ENCODE measurements at places on chromosomes 6 and 20.

- DNase-seq = no peak
These were observed 8.9 kb downstream of the EHMT2 start for GRCh38 chr6:31888276-31889258.

DNA sequence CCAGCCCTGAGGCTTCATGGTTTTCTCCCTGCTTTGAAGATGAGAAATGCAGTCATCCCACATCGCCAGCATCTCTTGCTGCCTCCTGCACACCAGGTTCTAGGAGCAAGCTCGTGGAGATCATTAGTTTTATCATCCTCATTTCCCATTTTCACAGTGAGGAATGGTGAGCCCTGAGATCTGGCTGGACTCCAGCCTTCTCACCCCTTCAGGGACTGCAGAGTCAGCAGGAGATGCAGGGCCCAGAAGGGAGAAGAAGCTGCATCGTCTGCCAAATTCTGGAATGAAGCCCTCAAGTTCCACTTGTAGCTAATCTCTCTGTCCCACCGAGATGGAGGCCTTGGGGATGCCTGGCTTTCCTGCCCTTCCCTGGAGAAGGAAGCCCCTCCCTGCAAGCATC, 216.8 kb downstream of the TAF4 start:
- no peak for DNase-seq

DNA sequence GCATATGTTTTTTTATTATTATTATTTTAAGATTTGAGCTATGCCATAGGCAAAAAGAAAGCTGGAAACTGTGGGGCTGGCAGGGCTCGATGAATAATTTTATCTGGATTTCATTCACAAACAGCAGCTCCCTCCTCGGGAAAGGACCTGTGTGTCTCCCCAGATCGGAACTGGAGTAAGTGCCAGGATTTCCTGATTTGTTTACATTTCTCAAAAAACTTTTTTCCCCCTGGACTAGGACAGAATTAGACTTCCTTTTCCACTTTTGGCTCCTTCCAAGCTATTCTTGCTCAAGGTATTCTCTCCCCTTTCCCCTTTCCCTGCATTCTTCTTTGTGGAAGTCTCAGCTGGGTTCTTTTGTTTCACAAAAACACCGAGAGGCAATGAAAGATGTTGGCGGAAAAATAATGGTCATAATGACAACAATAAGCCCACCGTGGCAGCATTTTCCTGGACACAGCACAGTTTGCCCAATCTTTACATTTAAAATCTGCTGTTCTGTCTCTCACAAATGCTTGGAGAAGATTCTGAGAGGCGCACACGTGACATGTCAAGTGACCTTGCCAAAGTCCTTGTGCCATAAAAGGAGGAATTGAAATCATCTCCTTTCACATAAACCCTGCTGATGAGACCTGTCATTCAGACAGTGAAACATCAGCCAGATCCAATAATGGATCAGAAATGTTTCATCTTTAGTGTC, 85.8 kb upstream of the PREP start:
- peak; percentile 35 for DNase-seq

DNA sequence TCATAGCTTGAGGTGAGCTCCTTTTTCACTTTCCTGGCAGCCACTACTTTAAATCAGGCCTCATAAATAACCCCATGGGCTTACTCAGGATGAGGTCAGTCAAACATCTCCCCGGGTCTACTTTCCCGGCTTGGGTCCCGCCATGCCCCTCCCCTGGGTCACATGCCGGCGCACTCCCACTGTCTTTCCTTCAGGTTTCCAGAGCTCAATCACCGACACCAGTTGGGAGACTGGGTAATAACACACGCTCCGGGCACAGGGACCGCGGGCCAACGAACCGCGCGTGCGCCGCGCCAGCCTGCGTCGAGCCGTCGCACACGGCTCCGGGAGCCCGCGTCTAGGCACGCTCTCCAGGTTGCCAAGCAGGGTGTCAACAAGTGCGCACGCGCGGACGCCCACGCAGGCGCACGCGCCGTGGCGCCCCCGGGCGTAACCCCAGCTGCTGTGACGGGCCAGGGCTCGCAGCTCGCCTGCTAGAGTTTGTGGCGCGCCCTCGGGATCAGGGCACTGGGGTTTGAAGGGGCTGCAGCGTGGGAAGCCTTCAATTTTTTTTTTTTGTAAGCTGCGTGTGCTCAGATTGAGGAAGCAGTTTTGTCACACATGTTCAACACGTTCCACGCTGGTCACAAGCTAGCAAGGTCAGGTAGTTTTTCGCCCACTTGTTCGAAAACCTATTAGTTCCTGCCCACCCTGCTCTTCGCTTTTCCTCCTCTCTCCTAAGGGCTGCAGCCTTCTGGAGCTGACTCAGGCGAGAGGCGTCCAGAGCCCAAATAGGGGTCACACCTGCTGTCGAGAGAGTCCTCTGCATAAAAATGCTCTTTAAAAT, 31.8 kb downstream of the TFAP2B start:
- DNase-seq = no peak

- no peak for DNase-seq
These were observed 431.7 kb downstream of the TFAP2A start for GRCh38 chr6:9983168-9983567.

GRCh38 chr6:36694616-36695015, 3.0 kb upstream of the RAB44 start:
- DNase-seq = no peak

- no peak for DNase-seq
These were observed 118.1 kb downstream of the UST start for GRCh38 chr6:148864941-148865340.

- no peak for DNase-seq
These were observed 12.1 kb downstream of the PTCHD4 start for GRCh38 chr6:48098923-48099322.

Measured in mesenchymal stem cell (in vitro differentiated cells and primary cell).